ENCODE measurements at places on chromosomes 3 and 15.

- no peak for DNase-seq
These were observed 20.4 kb downstream of the PLXND1 start for GRCh38 chr3:129585949-129586657.

DNA sequence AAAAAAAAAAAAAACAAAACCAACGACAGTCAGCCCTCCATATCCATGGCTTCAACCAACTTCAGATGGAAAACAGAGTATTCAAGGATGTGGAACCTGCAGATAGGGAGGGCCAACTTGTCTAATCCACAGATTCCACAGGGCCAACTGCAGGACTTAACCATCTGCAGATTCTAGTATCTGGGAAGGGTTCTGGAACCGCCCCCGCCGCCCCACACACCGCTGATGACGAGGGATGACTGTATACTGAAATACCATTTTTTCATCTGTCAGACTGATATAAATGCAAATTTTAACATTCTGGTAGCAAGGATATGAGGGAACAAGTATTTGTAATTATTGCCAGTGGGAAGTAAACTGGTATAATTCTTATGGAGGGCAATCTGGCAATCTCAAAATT is 29.5 kb downstream of the ADPGK start:
- DNase-seq: no peak

- no peak for DNase-seq
These were observed 14.6 kb downstream of the ZNF710 start for GRCh38 chr15:90015749-90016148.

DNA sequence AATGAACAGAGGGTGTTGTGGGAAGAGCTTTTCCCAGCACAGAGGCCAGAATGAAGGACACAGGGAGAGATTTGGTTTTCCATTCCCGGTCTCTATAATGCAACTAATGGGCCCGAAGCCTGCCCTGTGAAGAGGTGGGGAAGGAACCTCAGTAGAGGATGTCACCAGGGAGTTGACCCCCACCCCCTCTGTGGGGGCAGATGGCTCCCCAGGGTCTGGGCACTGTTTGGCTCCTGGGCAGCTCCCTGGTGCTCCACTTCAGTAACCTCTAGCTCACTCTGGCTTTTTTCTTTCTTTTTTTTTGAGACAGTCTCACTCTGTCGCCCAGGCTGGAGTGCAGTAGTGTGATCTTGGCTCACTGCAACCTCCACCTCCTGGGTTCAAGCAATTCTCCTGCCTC is 109.1 kb upstream of the DLG1 start:
- DNase-seq: no peak

- DNase-seq: no peak
These were observed 26.1 kb downstream of the PPP2R3A start for GRCh38 chr3:135991621-135992020.

DNA sequence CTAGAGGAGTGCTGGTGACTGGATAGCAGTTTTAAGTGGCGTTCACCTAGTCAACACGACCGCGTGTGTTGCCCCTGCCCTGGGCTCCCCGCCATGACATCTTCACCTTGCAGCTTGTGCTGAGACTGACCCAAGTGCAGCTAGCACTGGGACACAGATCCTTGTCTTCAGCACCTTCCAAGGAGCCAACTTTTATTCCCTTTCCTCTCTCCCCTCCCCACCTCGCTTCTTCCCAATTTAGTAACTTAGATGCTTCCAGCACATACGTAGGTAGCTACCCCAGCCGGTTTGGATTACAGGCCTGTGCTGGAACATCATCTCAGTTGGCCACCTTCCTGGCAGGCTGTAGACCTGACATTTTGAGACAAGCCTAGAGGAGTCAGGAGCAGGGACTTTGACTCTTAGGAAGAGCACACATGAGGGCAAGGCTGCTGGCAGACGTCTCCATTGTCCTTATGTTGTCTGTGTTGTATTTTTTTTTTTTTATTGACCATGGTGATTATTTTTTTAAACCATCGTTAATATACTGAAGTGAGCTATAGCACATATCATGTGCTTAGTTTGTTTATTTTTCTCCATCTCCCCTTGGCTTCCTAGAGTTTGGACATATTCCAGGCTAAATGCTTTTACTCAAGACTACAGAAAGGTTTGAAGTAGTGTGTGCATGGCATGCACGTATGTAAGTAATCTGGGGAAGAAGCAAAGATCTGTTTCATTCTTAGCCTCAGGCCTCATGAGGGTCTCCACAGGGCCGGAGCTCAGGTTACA is 61.1 kb downstream of the AAGAB start:
- no peak for DNase-seq

DNA sequence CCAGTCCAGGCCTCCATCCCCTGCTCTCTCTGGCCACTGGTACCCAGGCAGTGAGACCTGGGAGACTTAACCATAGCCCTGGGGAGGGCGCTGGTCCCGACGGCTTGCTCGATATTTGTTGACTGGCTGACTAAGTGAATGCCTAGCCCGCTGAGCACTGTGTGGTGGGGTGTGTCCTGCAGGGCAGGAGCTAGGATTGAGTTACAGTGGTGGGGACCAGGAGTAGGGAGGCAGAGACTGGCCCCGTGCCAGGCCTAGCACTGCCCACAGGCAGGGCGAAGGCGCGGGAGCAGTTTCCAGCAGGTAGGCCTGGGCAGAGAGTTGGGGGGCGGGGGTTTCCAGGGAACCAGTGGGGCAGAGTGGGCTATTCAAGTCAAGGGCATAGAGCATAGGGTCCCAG is at the start of gene VILL:
Gene VILL, plus strand, starts transcription at position 260 of the 400 bp plus-strand sequence. CDS start 2,887 bp downstream, outside the sequence.
- DNase-seq: no peak

DNA sequence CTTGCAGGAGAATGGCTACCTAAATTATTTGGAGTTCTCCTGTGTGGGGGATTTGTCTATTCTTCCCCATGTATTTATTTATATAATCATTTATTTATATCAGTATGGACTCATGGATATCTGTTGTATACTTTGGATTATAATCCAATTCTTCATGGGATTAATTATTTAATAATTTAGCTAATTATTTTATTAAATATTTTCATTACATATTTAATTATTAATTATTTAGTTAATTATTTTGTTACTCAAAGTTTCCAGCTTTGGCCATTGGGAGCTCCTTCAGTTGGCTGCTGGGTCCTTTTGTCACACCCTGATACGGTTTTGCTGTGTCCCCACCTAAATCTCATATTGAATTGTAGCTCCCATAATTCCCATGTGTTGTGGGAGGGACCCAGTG is 3.3 kb upstream of the PRR20G start:
- no peak for DNase-seq

GRCh38 chr3:142987080-142987700 is 14.2 kb upstream of the U2SURP start:
- DNase-seq: no peak

DNA sequence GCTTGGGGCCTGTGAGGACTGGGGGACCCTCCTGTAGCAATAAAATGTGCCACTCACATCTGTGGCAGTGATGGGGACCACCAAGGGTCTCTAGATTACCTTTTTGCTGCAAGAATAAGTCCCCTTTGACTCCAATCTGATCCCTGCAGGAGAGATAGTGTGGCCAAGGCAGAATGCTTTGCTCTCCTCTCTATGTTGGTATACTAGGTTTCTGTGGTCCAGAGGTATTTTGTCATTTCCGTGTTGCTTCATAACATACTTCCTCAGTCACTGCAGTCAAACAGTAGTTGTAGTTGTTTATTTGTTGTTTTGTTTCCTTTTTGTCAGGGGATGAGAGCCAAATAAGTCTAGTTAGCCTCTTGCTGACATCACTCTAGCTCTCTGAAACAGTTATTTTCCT is 13.1 kb upstream of the NAALADL2 start:
- DNase-seq: no peak

- no peak for DNase-seq
These were observed 52.5 kb upstream of the CORO2B start for GRCh38 chr15:68526269-68526668.

DNA sequence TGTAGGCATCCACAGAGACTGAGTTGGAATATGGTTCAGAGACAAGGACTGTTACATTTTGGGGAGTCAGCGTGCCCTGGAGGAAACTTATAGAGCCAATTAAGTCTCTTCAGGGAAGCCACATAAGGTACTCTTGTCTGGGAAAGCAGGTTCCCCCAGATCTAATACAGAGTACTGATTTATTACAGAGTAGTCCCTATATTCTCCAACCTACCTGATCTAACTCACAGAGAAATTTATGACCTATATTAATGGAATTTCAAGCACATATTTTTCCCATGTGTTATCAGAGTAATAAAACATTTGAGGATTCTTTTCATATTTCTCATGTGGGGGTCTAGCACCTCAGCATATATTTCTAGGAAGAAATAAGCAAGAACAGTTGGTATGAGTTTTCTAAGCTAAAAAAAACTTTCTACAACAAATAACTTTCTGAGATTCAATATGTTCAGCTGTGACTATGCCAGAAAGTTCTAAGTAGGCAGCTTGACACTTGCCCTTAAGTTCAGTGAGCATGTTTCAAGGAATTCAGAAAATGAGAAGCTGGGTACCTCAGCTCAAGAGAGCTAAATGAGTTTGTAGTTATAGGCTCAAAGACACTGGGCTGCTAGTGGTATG is 75.3 kb upstream of the COL8A1 start:
- DNase-seq: no peak

DNA sequence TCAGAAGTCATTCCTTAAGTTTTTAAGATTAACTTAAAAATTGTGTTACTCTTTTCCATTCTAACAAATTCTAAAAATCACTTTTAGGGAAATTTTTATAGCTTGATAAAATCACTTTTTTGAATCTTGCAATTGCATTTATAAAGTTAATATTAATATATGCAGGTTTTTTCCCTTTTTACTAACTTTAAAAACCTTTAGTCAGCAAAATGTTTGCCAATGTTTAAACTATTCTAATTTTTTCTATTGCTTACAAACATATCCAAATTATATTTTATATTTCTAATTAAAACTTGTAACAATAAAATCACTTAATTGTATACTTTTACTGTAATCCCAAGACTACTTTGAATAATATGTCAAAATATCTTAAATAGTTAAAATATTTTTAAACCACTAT is 839.4 kb downstream of the TBL1XR1 start:
- no peak for DNase-seq

DNA sequence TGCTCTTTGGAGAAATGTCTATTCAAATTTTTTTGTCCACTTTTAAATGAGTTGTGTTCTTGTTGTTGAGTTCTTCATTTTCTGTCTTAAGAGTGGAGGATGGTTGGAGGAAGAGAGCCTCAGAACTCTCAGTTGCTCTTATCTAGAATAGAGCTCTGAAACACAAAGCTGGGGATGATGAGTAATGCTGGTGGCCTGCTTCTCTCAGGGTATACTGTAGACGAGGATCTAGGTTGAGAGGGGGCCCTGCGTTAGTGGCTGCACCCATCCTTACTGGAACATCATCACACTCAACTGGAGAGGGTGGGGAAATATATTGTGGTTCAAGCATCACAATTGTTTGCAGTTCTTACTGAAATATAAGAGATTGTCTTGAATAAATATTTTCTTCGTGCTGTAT is 1.8 kb downstream of the SPTSSB start:
- no peak for DNase-seq

DNA sequence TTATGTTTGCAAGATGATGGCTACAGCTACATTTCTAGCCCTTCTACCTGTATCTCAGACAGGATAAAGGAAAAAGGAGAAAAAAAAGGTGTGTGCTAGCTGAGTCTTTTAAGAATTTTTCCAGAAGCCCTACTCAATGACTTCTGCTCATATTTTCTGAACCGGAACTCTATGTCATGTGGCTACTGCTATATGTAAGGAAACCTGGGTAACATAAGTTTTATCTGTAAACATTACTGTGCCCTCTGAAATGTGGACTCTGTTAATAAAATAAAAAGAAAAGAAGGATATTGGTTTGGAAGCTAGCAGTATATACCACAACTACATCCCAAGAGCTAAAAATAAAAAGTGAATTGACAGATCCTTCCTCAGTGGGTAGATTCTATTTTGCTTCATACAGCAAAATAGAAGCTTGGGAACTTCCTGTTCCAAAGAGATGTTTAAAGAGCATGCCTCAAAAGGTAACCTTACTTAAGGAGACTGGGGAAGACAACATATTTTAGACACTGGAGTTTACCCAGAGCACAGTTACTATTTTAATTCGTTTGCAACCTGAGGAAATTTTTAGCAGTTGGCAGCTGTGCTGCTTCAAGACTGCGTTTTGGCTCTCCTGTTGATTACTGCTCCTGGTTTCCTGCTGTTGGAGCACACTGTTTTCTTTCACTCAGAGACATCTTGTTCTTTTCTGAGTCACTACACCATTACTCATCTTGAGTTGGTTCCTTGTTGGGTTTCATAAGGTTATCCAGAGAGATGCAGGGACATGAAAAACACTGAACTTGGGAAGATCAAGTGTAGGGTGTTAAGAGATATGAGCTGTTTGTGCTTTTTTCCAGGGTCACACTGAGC is 280.7 kb downstream of the NFKBIZ start:
- no peak for DNase-seq

- DNase-seq: no peak
These were observed 242.0 kb downstream of the EDEM1 start for GRCh38 chr3:5429517-5429890.

DNA sequence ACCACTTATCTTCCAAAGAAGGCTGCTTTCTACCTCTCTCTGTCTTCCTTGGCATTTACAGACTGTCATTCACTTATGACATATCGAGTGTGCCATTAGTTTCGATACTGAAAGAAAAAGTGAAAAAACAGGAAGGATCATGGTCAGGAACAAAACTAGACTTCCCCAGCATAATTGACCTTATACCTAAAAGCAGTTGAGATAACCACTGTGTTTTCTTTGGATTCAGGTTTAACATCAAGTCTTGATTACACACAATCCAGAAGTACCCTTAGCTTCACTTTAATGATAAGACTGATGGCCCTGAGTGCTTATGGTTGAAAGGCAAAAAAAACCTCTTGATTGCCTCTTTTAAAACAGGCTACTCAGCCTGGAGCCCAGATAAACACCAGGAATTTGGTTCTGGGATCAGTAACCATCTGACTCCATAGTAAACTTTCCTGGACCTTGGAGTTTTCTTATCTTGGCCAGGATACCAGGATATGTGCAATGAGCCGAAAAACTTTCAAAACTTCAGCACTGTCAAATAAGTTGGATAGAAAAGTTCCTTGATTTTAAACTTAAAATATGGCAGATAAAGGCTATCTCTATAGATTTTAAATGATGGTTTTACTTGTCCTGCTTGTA is 5.0 kb upstream of the UACA start:
- DNase-seq: no peak

GRCh38 chr3:66488492-66488891 is 12.3 kb downstream of the LRIG1 start:
- DNase-seq: no peak

Measured in T-cell (primary cell).